ENCODE measurements at places on chromosomes 1 and 21.

DNA sequence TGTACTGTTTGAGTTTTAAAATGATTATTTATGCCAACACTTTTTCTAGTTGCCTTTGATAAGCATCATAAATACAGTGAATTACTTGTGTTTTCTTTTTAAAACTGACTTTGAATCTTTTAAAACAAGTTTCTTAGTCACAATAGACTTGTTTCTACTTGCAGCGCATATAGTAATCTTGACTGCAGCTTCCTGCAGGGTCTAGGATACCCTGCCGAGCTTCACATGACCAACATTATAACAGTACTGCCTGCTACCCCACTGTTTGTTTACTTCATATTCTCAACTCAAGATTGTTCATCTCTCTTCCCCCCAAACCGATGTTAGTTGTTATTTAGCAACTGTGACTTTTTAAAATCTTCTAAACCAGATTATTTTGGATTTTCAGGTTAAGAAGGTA lies 751.3 kb upstream of the NEGR1 start:
- DNase-seq: no peak

DNA sequence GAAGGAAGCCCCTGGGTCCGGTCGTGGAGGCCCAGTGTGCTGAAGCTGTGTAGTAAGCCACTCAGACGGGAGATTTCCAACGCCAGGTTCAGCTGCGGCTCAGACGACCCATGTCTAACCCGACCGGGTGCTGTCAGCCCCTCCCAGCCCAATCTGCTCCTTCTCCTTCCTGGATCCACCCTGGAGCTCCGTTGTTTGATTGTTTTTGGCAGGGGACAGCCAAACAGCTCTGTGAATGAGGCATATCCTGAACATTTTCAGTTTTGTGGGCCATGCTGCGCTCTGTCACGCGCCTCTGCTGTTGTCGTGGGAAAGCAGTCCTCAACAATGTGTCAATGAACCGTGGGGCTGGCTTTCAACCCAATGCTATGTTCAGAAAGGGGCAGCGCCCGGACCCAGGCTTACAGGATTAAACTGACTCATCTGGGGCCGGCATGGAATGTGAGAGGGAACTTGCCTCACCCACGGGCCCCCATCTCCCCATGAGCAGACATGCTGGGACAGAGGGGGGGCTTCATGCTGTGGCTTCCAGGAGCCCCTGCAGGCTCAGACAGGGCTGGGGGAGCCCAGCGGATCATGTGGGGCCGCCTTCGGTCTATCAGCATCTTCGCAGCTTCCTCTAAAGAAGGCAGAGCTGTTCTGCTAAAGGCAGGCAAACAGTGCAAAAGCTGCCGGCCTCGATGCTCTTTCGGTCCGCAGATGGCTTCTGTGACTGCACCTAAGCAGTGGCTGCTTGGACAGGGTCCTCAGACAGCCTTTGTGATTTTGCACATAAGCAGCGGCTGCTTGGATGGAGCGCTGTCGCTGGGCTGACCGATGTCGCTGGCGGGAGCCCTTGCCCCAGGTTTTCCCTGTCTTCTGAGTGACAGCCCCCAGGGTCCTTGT lies 101.7 kb downstream of the RIPK4 start:
- DNase-seq: no peak

- no peak for DNase-seq
Observed at GRCh38 chr1:246142320-246142893, 364.7 kb downstream of the SMYD3 start.

GRCh38 chr21:41169701-41170100 lies 1.7 kb downstream of the BACE2 start:
- DNase-seq: no peak

DNA sequence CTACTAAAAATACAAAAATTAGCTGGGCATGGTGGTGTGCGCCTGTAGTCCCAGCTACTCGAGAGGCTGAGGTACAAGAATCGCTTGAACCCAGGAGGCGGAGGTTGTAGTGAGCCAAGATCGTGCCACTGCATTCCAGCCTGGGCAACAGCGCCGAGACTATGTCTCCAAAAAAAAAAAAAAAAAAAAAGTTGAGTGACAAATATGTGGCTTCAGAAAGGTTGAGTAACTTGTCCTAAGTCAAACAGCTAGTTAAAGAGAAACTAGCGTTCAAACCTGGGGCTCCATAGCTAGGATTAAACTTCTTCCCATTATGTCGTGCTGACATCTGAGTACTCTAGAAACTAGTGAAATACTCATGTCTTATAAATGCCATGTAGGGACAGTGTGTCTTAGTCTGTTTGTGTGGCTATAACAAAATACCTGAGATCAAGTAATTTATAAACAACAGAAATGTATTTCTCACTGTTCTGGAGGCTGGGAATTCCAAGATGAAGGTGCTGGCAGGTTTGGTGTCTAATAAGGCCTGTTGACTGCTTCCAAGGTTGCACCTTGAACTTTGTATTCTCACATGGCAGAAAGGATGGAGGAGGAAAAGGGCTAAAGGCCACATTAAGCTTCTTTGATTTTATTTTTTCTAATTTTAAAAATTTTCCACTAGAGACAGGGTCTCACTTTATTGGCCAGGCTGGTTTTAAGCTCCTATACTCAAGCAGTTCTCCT lies 12.0 kb downstream of the AK4 start:
- DNase-seq: no peak

- no peak for DNase-seq
Observed at GRCh38 chr1:2192031-2192995, 2.3 kb downstream of the FAAP20 start.

GRCh38 chr1:5688081-5689077 lies 303.8 kb downstream of the NPHP4 start:
- no peak for DNase-seq

GRCh38 chr1:44072204-44072603 lies 40.9 kb upstream of the SLC6A9 start:
- DNase-seq: no peak

- no peak for DNase-seq
Observed at GRCh38 chr21:33874161-33874560, 41.4 kb downstream of the ATP5PO start.

DNA sequence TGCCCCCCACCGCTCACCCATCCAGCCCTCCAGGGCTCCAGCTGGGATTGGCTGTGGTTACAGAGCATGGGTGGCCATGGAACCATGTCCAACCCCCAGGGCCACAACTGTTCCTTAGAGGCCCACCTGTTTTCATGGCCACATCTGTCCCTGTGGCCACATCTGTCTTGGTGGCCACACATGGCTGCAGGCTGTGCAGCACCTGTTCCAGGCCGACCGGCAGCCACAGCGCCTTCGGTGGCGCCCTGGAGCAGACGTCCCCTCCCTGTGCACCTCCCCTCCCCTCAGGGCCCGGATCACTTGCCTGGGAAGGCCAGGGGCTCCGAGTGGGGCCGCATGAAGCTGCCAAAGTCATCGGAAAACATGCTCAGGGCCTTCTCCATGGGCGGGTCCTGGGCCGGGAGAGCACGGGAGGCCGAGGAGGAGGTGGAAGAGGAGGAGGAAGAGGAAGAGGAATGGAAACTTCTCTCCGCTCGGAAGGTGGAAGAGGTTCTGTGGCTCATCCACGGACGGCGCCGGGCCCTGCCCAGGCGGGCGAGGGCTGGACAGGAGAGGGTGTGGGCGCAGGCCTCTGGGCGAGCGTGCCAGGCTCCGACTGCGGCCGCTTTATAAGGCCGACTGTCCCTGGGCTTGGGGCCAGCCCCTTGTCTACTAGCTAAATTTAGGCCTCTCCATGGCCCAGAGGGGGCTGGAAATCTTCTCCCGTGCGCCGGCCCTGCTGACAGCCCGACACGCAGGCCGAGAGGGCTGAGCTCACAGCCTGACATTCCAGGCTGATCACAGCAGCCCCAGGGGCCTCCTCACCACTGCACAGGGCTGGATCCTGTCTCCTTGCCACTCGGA lies at the start of gene HSPB7:
TSS of gene HSPB7 (minus strand) at position 583 of the 843 bp plus-strand sequence. CDS start at position 503, 80 bp downstream.
- no peak for DNase-seq

DNA sequence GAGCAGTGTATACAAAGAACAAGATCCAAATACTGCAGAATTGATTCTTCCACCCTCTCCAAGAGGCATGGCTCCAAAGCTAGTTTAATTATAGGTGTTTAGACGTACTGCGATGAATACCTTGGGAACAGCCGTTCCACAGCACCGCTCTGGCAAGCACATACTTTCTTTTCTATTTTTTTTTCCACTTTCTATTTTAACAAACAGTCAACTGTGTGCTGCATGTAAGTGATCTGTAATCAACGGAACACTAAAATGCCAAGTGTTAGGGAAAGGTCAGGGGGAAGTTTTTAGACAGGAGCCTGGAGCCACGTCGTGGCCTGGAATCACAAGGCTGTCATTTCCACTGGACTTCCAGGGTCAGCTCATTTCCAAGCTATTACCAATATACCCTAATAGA lies 486.4 kb upstream of the DAB1 start:
- DNase-seq: no peak

DNA sequence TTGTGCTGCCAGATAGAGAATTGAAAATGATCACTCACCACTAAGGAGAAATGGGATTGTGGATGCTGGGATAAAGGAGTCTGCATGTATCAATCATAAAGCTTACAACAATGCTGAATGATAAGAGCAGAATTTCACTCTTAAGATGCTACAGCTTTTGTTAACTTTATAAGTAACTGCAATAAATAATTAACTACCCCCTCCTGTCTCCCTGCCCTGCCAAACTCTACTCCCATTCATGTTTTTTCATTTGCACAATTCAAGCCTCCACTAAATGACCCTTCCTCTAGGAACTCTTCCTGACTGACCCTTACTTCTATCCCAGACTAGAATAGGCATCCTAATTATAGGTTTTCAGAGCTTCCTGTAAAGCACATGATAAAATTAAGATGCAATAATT lies 14.9 kb downstream of the MTF1 start:
- no peak for DNase-seq

DNA sequence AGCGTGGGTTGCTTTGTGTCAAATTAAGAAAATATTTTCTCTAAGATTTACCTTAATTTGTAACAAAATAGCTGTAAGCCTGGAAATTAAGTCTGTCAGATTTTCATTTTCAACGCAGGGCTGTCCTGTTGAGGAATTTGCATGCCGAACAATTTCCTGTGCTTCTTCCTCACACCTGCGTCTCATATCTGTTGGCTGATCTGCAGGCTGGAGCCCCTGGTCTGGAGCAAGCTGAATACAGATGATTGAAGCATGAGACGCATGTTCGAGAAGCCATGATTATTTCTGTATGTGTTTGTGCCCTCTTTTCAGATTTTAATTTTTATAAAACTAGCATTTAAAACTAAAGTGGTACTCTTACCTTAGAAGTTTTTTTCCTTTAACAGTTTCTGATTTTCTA lies 9.8 kb downstream of the MIXL1 start:
- DNase-seq: no peak

DNA sequence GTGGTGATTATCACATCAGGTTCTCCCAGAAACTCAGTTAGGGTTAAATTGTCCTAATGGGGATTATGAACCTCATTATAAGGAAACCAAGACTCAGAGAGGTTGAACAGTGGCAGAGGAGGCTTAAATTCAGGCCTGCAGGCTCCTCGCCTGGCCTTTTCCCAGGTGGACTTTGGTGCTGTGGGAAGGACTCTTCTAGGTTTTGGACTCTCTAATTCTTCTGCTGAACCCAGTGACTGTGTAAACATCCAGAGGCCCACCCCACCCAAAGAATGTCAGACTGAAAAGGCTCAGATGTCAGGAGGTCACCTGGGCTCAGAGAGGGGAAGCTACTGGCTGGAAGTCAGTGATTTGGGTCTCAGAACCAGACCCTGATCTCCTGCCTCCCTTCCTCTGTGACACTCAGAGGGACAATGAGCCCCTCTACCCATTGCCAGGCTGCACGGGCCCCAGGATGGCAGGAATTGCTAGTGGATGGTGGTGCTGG lies 2.5 kb downstream of the ZNF362 start:
- DNase-seq: no peak

DNA sequence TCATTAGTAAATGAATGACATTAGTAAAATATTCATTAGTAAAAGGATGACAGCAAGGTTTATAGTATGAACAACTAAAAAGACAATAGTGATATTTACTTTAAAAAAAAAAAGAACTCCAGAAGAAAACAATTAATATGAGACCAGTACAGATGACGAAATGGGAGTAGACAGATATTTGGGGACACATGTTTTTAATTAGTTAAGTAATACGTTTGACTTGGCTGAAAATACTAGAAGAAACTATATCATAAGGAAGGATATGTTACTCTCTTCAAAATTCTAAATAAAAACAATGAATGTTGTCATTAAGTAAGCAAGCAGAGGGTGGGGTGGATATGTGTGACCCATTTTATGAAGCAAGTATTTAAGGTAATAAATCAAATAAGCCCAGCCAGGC lies 61.9 kb downstream of the GPATCH2 start:
- no peak for DNase-seq

DNA sequence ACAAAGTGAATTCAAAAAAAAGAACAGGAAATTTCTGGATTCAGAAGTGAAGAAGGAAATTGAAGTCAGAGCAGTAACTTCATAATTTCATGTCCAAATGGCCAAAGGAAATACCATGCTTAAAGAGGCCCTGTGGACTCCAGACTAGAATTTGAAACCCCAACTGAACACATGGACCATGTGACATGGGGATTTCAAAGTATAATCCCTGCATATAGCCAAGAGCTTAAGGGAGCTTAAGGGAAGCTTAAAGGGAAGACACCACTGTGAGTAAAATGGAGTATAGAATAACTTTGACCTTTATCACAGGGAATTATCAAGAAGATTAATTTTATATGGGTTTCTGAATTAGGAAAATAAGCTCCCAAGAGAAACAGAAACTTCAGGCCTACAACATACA lies 241.8 kb upstream of the POGK start:
- no peak for DNase-seq

GRCh38 chr1:43772978-43773377 lies 65.6 kb downstream of the ST3GAL3 start:
- no peak for DNase-seq

- no peak for DNase-seq
Observed at GRCh38 chr1:212490276-212490675, 57.6 kb downstream of the NENF start.

DNA sequence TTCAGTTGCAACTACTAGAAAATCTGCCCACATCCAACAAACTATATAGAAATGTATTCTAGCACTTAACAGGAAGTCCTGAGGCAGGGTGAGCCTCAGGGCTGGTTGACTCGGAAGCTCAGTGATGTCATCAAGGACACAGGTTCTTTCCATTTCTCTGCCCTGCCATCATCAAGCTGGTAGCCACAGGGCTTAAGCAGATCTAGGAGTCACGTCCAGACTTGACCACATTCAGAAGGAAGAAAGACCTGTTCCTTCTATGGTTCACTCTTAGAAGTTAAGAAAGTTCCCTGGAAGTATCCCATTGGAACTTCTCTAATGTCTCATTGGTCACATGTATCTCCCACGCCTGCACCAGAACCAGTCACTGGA lies 438.1 kb downstream of the PRDM2 start:
- no peak for DNase-seq

GRCh38 chr1:231500666-231501065 lies 27.8 kb upstream of the TSNAX start:
- DNase-seq: no peak

- DNase-seq: no peak
Observed at GRCh38 chr1:115925467-115925866, 50.8 kb upstream of the SLC22A15 start.

GRCh38 chr1:7650801-7651200 lies 120.3 kb upstream of the VAMP3 start:
- DNase-seq: no peak

- DNase-seq: no peak
Observed at GRCh38 chr1:39590546-39590945, 14.0 kb upstream of the PABPC4 start.
